ENCODE measurements at places on chromosomes 1 and 21.
A peak's percentile ranks its signal among the peaks of the same experiment; 100 is the strongest.

GRCh38 chr1:29708796-29709703 lies 472.7 kb downstream of the PTPRU start:
- peak; percentile 68 for DNase-seq

GRCh38 chr1:66540434-66541032 lies 6.6 kb downstream of the SGIP1 start:
- DNase-seq: no peak

DNA sequence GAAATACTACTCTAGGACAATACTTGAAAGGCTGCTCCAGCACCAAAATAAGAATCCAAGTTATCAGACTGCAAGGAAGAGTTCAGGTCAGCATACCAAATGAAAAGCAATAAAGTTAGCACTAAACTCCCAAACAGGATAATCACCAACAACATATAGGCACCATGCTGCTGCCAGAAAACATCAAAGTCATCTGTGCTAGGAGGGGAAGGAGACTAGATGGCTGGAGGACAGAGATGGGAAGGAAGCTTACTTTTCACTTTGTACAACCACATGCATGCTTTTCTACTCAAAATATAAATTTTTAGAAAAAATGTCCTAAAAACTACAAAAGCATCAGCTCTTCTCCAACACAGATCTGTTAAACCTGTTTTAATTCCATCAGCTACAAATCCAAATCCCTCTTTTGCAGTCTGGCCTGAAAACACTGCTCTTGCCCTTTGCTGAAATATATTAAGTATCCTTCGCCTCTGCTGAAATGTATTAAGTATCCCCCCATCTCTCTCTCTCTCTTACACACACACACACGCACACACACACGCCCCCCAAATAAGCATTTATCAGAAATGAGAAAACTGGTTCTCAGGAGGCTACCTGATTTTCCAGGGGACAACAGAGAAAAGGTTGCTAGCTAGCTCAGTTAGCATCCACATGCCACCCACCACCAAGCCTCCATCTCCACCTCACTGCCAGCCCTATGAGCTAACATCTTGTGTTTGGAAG lies 1.5 kb downstream of the GATAD2B start:
- DNase-seq: no peak

- DNase-seq: no peak
These were observed 83.5 kb downstream of the NPHP4 start for GRCh38 chr1:5908461-5909375.

- no peak for DNase-seq
These were observed 38.7 kb downstream of the AZIN2 start for GRCh38 chr1:33119532-33120217.

GRCh38 chr1:225757927-225758656 lies 19.5 kb upstream of the SRP9 start:
- DNase-seq: no peak

DNA sequence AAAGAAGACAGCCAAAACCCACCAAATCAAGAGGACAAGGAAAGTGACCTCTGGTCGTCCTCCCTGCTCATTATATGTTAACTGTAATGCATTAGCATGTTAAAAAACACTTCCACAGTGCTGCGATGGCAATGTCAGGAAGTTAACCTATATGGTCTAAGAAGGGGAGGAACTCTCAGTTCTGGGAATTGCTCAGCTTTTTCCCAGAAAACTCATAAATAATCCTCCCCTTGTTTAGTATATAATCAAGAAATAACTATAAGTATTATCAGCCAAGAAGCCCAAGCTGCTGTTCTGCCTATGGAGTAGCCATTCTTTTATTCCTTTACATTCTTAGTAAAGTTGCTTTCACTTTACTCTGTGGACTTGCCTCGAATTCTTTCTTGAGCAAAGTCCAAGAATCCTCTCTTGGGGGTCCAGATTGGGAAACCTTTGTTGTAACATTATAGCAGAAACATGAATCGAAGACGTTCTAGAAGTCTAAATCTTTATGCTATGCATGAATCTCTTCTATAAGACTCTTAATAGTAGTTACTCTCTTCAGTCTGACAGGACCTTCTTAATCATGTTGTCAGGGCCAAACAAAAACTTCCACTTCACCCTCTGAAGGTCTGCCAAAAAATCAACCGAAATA lies 110.0 kb upstream of the VANGL1 start:
- DNase-seq: no peak

GRCh38 chr21:44485254-44485793 lies 30.0 kb downstream of the LRRC3 start:
- no peak for DNase-seq

GRCh38 chr1:196723325-196724185 lies 51.1 kb upstream of the CFHR3 start:
- DNase-seq: no peak

- DNase-seq: peak; percentile 85
These were observed 7.4 kb downstream of the SEMA4A start for GRCh38 chr1:156160743-156161171.

DNA sequence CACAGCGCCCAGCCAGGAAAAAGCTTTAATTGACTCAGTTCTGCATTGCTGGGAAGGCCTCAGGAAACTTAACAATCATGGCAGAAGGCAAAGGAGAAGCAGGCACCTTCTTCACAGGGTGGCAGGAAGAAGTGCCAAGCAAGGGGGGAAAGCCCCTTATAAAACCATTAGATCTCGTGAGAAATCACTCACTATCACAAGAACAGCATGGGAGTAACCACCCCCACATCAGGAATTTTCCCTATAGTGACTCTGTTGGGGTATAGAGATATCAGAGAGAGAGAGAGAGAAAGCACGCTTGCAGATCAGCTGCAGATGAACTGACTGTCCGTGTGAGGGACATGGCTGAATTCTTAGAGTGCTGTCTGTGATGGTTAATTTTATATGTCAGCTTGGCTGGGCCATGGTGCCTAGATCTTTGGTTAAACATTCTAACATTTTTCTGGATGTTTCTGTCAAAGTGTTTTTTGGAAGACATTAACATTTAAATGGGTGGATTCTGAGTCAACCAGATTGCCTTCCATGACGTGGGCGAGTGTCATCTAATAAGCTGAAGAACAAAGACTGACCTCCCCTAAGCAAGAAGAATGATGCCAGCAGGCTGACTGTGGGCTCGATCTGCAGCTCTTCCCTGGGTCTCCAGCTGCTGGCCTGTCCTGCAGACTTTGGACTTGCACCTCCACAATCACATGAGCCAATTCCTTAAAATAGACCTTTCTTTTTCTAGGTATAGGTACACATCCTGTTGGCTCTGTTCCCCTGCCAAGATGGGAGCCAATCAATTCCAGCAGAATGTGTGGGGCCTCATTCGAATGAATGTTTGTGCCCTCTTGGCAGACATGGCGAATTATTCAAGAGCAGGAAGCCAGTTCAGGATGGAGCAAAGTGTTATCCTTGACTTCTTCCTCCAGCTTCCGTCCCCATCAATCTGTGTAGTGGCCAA lies 21.4 kb upstream of the CPT2 start:
- no peak for DNase-seq

- peak; percentile 72 for DNase-seq
These were observed 144.6 kb upstream of the TNR start for GRCh38 chr1:175887981-175888428.

GRCh38 chr1:228464487-228464983 lies 22.6 kb upstream of the RNF187 start:
- DNase-seq: peak; percentile 42

GRCh38 chr21:33543505-33544129 lies 779 bp downstream of the SON start:
- DNase-seq: no peak

DNA sequence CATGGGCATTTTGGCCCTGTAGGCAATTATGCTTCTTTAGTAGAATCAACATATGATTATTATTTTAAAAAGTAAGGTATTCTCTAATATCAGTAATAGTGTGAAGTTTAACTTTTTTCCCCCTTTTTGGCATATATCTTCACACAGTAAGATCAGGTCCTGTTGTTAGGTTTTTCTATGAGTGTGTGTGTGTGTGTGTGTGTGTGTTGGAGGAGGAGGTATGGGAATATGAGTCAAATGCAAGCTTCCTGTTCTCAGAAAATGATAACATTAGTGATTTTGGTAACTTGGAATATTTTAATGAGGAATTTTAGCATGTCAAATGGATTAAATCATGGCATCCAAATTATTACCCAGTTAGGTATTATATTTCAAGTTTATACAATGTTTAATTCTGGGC lies 65.8 kb upstream of the BCL10 start:
- no peak for DNase-seq

DNA sequence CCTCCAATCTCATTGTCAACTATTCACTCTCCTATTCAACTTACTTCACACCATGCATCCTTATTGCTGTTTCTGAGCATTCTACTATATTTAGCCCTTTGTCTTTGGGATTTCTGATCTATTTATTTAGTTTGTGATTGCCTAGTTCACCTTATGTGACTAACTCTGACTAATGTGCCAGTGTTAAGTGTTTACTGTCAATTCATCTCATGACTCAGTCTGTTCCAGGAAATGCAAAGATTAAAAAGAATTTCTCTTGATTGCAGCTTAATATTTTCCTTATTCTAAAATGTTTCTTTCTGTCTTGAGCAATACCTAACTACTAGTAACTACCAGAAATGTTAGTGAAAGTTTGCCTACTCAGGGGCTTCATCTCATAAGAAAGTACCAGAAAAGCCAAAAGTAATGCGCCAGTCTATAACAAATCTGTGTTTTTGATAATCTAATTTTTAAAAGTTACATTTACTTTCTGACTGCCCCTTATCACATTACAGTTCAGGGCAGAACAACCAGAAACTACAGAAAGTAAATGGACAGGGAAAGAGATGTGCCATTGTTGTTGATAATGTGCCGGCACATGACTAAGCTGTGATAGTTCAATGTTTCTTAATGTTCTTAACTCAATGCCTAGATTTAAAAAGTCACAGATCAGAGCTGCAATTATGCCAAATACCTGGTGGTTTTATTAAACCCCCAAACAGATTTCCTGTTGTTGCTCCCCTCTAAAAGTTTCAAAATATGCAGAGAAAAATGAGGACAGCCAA lies 556.5 kb downstream of the PTBP2 start:
- peak; percentile 4 for DNase-seq

GRCh38 chr1:205977402-205978014 lies 25.7 kb downstream of the RAB7B start:
- DNase-seq: peak; percentile 74

GRCh38 chr1:61135291-61135690 lies 52.9 kb downstream of the NFIA start:
- DNase-seq: no peak

DNA sequence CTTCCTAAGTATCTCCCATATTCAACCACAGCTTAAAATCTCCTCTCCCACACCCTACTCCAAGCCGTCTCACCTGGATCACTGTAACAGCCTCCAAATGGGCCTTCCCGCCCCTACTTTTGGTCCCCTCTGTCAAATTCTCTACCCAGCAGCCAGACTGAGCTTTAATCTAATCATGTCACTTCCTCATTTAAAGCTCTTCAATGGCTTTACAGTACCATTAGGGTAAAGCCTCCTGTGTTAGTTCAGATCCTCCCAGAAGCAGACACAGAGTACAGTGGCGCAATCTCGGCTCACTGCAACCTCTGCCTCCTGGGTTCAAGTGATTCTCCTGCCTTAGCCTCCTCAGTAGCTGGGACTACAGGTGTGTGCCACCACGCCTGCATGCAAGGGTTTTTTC lies 46.8 kb upstream of the PSEN2 start:
- no peak for DNase-seq

GRCh38 chr1:51217101-51217500 lies 19.0 kb upstream of the RNF11 start:
- no peak for DNase-seq

DNA sequence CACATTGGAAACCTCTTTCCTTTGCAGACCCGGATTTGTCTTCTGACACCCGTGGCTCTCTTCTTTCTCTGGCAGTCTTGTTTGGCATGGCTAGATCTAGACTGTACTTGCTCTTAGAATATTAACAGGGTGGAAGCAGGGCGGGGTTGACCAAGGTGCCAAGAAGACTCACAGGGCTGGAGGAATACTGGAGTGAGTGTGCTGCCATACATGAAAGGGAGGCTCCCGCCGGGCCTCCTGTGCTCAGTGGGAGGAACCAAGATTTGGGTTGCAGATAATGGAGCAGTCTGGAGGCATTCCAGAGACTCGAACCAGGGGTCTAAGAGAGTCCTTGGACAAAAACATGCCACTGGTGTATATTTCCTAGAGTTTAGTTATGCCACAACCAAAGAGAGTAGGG lies 27.6 kb upstream of the SNX27 start:
- no peak for DNase-seq

DNA sequence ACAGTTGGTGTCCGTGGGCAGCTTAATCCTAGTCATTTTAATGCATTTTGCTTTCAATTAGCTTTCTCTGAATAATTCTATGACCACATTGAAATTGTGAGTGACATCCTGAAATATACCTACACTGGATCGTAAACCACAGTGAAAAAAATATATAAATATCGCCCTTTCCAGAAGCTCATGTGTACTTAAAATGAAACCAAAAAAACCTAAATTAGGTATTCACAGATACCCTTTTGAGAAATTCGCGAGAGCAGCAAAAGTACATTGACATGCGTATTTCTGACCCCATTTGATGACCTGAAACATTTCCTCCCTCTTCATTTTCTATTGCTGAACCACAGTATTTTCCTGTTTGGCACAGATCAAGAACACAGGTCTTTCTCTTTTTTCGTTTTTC lies 253.8 kb downstream of the LTN1 start:
- no peak for DNase-seq

DNA sequence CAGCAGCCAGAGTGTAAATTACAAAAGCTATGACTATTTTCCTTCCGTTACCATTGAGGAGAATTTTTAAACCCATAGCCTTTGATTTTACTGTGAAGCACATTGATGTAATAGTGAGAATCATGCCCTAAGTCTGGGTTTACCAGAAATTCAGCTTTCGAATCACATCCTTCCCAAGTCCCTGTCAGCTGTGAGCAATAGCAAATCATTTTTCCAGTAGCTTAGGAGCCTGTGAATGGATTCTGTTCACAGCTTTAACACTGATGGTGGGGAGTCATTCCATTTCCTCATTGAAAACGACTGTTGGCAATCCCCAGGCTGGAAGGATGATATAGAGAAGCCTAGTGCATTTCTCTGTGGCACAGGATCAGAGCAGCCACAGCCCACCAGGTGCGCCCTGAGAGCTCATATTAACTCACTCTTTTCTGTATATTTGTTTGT lies 82.2 kb upstream of the C1orf105 start:
- DNase-seq: no peak
